ENCODE measurements at places on chromosomes 3 and 15.

DNA sequence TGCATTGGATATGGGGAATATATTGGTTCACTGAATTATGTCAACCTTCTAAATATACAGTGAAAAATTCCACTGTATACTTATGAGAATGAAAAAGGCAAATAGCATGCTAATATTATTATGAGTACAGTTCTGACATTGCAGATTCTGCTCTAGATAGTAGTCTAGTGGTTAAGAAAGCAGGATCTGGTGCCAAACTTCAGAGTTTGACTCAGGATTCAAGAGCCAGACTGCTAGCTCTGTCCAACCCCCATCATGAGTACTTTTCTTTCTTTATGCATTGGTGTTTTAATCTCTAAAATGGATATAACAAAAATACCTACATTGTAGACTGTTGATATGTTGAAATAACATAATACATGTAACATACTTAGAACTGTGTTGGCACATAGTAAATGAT lies 57.3 kb upstream of the PLSCR4 start:
- peak; percentile 60 for DNase-seq

DNA sequence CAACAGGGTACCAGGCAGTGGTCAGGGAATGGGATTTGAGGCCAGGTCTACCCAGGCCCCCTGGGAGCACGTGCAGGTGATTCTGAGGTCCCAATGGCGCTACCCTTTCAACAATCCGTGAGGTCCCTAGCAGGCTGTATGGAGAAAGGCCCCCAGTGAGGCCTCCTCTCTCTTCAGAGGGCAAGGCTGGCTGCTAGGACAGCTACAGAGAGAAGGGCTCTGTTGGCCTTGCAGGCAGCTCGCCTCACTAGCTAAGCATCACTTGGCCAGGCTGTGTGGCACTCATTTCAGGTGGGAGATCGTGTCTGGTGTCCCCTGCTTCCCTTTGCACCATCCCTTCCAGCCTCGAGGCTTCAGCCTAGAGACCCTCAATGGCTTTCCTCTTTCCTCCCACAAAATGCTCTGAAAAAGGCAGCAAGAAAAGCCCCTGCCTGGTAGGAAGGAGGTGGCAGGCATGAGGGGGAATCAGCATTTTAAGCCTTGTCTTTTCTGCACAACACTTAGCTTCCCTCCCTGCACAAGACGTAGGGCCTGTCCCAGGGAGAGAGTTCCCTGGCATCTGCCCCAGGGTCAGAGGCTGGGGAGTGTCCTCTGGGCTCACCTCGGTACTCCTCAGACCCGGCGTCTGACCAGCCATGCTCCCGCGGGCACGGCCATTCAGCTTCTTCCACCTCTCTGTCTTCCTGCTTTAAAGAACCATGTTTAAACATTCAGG lies 111.8 kb downstream of the ASB7 start:
- DNase-seq, result no peak

GRCh38 chr15:71117714-71118305 lies 2.5 kb downstream of the THSD4 start:
- DNase-seq, result no peak

- no peak for DNase-seq
Observed at GRCh38 chr15:92672102-92672501, 16.5 kb upstream of the FAM174B start.

Data from fibroblast of skin of left quadriceps (primary cell).